ENCODE measurements at places on chromosomes 12 and 14. TPM values are rescaled to one million over a fixed set of nuclear protein-coding genes. Genes with fewer than 3 reads are reported as not detected.

The KLRG1 gene
- total RNA-seq, result 1.7 TPM

The TMPRSS12 gene
- not detected for total RNA-seq

The COL2A1 gene
- total RNA-seq, result 0.17 TPM

The KRT71 gene
- total RNA-seq, result not detected

The TMTC2 gene
- total RNA-seq, result 0.84 TPM
